Adipocyte (in vitro differentiated cells): ENCODE measurements at places on chromosomes 3 and 15.

- DNase-seq = no peak
Observed at GRCh38 chr3:166864473-166865467, 515.3 kb downstream of the ZBBX start.

DNA sequence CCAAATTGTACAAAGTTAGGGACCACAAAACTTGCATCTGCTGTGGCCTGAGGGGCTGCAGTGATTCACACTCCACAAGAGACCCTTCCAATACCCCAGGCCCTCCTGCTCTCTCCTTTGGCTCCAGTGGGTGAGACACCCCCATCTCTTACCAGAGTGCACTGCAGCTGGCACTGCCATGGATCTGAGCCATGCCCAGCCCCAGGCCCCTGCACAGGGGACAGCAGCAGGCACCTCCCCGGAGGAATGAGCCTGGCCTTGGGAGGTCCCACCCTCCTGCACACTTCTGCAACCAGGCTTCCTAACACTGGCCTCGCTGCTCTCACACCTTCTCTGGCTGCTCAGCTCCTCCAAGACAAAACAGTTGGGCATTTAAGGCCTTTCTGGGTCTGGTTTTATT lies 16.3 kb upstream of the TSPAN3 start:
- DNase-seq = no peak

- DNase-seq = peak; percentile 80
Observed at GRCh38 chr15:73927476-73928240, 1.4 kb downstream of the LOXL1 start.

GRCh38 chr15:36599620-36600433 lies 20.4 kb downstream of the CDIN1 start:
- peak; percentile 18 for DNase-seq

DNA sequence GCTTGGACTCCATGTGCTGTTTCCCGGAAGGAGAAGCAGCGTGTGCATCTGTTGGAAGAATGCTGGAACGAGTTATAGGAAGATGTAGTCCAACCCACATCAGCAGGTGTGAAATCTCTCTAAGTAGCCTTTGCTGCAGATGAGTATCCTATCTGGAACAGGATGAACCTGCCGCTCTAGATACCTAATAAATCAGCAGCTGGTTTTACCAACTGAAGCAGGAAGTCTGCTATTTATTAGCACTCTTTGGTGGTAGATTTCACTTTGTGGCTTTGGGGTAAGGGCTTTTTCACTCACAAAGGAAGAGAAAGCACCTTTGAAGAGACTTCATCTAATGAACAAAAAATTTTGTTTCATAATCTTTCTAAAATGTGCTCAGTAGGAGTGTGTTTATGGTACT lies 66.4 kb downstream of the DCUN1D1 start:
- no peak for DNase-seq

DNA sequence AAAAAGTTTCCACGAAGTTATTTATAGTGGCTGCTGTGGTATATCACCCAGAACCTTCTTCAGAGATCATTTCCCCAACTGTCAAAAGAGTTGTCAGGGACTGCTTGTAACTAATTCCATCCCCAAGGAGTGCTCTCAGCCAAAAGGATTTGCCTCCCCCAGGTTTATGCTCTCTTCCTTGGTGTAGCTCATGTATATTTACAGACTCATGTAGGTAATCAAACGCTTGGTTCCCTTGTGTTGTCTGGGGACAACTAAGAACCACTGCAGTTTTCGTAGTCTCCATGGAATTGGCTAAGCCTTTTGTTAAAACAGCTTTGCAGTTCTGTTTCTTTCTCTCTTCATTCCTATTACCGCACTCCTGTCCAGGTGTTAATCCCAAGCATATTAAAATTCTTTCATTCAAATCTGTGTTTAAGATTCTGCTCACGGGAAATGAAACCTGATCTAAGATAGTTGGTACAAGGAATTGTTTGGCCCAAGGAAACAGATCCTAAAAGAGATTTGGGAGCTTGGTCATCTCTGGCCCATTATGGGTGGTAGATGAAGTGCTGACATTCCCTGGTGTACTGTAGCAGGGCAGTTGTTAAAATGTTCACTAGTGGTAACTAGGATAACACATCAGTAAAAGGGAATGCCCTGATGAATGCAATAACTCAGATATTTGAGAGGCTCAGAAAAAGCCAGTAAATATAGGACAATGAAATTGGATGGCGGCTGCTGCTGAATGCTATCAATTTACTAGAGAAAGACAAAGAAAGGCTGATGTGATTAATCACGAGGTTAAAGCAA lies 361.3 kb upstream of the GBE1 start:
- no peak for DNase-seq

GRCh38 chr15:38670128-38671005 lies 105.8 kb upstream of the RASGRP1 start:
- no peak for DNase-seq
